ENCODE measurements at places on chromosomes 4 and X.
A peak's percentile ranks its signal among the peaks of the same experiment; 100 is the strongest.

DNA sequence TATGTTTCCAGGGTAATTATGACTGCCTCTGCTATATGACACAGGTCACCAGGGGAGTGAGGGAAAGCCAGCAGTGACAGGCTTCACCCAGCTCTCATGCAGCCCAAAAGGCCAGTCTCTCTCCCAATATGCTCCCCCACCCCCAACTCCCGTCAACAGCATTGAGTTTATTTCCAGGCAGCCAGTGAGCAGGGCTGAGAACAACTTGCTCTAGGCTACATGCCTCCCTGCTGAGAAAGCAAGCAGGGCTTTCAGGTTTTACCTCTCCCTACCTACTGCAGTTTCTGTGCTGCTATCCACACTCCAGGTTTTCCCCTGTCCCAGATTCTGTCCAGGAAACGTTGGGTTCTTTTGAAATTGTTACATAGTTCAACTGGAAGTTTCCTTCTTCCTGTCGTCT, 291.4 kb downstream of the PABPC4L start:
- no peak for DNase-seq

- no peak for DNase-seq
Measured at GRCh38 chrX:116009346-116009745, 161.2 kb upstream of the AGTR2 start.

- DNase-seq: no peak
Measured at GRCh38 chr4:188412499-188412898, 273.3 kb downstream of the TRIML1 start.

GRCh38 chr4:23373261-23373660, 516.6 kb downstream of the PPARGC1A start:
- DNase-seq: peak; percentile 4

DNA sequence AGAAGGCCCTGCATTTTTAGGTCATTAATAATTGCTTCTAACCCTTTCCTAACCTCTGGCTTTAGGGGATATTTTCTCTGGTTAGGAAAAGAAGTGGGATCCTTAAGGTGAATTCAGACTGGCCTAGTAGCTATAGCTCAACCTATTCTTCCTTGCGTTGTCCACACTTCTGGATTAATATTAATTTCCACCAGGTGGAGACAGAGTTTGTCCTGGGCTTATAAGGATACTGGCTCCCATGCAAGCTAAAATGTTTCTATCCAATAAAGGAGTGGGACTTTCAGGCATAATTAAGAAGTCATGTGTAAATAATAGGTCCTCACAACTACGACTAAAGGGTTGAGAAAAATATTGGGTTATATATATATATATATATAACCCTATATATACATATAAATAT, 860.0 kb upstream of the POU3F4 start:
- DNase-seq: no peak

GRCh38 chrX:152821145-152821765, 9.3 kb downstream of the CETN2 start:
- DNase-seq: no peak

- no peak for DNase-seq
Measured at GRCh38 chr4:33579951-33580350, 2664.4 kb downstream of the ARAP2 start.

GRCh38 chr4:154049457-154050181, 260.7 kb upstream of the SFRP2 start:
- DNase-seq: peak; percentile 60

- DNase-seq: no peak
Measured at GRCh38 chr4:7598939-7599790, 164.4 kb upstream of the PSAPL1 start.

Data from fibroblast of skin of left quadriceps (primary cell).